ENCODE measurements at places on chromosomes 11 and 22.
A peak's percentile ranks its signal among the peaks of the same experiment; 100 is the strongest.

GRCh38 chr11:17354601-17354991 is 3.0 kb downstream of the NCR3LG1 start:
- peak; percentile 88 for DNase-seq

GRCh38 chr11:45795379-45795778 is 9.6 kb upstream of the SLC35C1 start:
- no peak for DNase-seq

DNA sequence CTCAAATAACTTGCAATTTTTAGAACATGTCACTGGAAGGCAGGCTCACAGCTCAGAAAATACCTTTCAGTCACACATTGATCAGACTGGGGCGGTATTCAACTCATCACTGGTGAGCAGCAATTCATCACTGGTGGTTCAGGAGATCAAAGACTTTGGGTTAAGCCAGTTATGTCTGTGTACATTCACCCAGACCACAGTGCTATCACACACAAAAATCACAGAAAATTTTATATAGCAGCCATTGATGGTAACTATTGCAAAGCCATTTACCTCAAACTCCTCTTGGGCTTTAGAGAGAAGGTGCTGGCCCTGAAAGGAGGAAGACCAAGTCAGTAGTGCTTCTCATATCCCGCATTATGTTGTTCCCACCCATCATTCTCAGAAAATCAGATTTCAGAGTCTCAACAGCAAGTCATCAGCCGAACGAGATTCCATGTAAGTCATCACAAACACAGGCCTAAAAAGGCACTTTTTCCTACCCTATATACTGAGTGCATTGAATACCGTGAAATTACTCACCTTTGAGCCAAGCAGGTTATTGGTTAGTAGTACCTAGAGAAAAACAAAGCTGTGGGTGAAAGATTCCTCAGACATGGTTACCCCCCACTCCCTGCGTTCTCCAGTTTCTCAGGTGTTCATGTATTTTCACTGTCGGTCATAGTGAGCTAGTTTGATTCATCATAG is 14.0 kb upstream of the WDR74 start:
- peak; percentile 45 for DNase-seq

DNA sequence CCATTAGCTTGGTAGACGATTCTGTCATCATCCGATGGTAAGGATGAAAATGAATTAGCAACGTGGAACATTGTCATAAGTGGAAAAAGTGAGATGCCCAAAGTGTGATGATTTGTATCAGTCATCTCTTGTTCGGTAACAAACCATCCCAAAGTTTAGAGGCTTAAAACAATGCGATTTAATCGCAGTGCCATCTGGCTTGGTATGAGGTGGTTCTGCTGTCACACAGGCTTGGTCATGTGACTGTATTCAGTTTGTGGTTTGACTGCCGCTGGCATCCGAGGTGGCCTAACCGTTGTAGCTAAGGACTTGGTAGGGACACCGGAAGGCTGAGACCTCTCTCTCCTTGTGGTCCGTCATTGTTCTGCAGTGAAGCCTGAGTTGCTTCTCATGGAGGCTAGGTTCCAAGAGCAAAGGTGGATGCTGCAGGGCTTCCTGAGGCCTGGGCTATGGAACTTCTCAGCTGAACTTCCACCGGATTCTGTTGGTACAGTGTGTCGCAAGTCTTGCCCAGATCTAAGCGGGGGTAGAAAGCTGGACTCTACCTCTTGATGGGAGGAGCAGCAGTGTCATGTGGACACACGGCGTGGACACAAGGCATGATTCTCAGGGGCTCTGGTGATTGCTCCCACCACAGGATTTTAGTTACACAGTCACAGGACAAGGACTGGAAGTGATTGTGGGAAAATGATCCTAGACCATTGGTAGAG is 36.3 kb downstream of the BCR start:
- no peak for DNase-seq

DNA sequence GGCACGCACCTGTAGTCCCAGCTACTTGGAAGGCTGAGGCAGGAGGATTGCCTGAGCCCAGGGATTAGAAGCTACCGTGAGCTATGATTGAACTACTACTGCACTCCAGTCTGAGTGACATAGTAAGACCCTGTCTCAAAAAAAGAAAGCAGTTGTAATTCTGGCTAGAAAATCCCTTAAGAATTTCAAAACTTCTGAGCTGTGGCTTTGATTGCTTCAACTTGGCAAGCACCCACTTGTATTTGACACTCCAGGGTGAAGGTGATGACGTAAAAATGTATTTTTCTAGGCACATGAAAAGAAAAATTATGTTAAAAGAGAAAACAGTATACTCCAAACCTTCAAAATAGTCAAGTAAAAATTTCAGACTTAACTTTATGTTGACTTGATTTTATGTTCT is 23.6 kb upstream of the ALKBH3 start:
- DNase-seq, result no peak

- DNase-seq, result peak; percentile 46
These were observed 33.4 kb downstream of the GDPD5 start for GRCh38 chr11:75492181-75492820.

GRCh38 chr22:32361257-32361656 is 3.6 kb downstream of the RFPL3 start:
- no peak for DNase-seq

DNA sequence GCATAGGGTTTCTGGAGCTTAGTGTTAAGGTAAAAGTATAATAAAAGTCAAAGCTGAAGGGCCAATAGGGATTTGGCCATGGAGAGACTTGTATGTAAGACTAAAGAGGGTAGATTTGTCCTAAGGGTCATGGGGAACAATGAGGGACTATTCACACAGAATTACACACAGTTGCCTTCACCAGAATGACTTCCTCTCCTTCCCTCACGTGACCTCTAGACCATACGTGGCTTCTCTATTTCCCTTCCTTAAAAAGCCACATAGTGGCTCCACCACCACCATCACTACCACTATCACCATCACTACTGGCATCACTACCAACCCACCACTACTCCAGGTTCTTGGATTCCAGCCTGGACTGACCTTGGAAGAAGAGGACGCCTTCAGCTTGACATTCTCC is 2.8 kb downstream of the HPX start:
- no peak for DNase-seq

DNA sequence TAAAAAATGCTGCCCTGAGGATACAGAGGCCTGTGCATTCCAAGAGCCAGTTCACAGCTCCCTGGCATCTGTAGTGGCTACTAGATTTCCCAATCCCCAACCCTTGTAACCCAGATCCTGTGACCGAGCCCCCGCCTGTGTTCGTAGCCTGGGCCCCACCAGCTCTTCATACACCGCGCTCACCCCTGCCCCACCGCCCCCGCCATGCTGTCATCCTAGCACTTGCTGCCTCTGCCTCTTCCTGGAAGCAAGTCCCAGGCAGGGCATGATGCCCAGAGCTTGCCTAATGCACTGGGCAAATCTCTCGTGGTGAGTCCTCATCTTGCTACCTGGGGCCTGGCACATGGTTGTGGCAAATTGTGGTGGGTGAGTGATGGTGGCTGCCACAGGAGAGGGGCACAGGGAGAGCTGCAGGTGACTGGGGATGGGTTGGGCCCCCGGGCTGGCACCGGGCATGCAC is 7.1 kb downstream of the MGAT3 start:
- DNase-seq, result no peak

DNA sequence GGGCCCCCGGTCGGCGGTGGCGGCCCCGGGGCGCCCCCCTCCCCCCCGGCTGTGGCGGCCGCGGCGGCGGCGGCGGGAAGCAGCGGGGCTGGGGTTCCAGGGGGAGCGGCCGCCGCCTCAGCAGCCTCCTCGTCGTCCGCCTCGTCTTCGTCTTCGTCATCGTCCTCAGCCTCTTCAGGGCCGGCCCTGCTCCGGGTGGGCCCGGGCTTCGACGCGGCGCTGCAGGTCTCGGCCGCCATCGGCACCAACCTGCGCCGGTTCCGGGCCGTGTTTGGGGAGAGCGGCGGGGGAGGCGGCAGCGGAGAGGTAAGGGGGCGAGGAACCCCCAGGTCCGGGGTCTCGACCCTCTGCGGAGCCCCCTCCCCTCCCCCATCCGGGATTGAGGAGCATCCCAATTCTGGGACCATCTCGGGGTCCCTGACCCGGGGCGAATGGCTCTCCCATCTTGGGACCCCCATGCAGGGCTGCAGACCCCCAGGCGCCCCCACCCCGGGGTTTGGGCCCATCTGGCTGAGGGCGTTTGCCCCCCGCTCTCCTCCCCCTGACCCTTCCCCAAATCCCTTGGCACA is 431 bp downstream of the KMT2A start:
- DNase-seq, result no peak

DNA sequence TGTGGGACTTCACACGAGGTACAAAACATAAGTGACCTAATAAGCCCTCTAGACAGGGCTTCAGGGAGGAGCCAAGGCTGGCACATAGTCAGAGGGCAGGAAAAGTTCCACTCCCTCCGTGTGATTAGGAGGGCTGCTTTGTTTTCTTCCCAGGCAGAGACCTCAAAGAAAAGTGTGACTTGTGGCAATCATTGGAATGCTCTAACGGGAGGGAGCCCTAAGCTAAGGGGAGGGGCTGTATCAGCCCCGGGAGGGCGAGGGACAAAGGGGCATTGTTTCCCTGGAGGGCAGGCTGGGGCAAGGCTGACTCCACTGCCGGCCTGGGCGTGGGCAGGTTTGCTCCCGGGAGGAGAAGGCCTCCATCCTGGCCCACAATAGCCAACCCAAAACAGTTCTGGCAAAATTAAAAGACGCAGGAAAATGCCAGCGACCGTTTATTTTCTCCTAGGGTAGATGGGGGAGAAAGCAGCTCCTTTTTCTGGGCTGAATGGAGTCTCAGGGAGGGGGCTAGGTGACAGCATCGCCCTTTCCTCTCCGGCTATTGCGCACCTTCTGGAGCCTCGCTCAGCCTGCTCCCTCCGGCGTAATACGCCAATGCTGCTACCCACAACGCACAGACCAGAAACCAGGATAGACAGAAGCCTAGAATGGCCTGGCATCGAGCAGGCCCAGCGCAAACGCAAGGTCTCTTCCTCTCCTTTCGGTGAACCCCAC is 60.2 kb downstream of the ENDOD1 start:
- peak; percentile 98 for DNase-seq

DNA sequence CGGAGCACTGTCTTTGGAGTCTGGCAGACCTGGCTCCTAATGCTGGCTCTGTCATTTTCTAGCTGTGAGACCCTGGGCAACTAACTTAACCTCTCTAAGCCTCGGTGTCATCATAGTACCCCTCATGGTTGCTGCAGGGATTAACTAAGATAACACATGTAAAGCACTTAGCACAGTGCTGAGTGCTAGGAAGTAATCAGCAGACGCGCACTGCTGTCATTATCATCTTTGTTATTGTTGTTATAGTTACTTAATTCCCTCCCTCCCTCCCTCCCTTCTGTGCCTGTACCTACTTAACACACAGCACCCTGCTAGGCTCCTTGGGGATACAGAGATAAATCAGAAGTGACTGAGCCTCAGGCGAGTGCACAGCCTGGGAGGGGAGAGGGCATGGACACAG is 104.7 kb upstream of the PITPNB start:
- no peak for DNase-seq

- DNase-seq, result no peak
These were observed 7.5 kb upstream of the SREBF2 start for GRCh38 chr22:41825376-41825775.

- DNase-seq, result no peak
These were observed 26.1 kb downstream of the SYT13 start for GRCh38 chr11:45260071-45260470.

- DNase-seq, result no peak
These were observed 240.2 kb downstream of the CADM1 start for GRCh38 chr11:115263799-115264656.

- no peak for DNase-seq
These were observed 152.3 kb downstream of the TMEM135 start for GRCh38 chr11:87190071-87190470.

DNA sequence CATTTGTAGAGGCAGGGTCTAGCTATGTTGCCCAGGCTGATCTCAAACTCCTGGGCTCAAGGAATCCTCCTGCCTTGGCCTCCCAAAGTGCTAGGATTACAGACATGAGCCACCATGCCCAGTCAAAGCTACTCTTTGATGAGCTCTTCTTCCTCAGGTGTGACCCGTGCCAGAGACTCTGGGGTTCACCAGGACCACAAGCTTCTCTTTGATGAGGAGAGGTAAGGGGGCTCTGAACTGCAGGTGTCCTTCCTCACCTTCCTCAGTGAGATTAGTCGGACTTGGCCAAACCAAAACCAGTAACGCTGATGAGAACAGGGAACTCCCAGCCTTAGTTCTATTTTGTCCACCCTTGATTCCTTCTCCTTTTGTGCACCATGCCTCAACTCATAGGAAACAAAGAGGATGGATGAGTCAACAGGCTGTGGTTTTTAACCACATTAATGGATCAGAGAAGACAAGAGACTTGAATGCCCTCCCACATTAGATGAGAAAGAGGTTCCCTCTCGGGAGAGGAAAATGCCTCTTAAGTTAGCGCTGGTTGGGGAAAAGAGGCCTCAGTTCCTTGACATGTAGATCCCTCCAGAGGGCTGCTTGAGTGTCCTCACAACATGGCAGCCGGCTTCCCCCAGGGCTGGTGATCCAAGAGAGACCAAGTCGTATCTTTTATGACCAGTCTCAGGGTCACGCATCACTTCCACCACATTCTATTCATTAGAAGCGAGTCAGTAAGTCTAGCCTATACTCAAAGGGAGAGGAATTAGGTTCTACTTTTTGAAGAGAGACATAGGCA is 25.7 kb upstream of the CTR9 start:
- peak; percentile 96 for DNase-seq

DNA sequence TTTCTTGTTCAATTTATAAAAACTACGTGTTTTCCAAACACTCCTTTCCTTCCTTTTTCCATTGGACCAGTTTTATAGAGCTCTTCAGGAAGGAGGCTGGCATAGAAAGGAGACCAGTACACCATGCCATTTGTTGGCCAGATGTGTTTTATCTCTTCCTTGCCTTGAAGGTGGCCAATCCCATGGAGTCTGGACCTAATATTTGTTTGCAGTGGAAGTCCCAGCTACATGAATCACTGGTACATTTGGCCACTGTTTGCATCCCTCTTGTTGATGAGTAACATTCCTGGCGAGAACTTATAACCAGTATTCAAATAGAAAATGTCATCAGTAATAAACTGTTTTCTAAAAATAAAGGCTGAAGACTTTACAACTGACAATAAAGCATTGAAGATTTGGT is 110.2 kb downstream of the ANO3 start:
- no peak for DNase-seq

GRCh38 chr22:19174106-19175025 is 4.2 kb downstream of the SLC25A1 start:
- DNase-seq, result no peak

DNA sequence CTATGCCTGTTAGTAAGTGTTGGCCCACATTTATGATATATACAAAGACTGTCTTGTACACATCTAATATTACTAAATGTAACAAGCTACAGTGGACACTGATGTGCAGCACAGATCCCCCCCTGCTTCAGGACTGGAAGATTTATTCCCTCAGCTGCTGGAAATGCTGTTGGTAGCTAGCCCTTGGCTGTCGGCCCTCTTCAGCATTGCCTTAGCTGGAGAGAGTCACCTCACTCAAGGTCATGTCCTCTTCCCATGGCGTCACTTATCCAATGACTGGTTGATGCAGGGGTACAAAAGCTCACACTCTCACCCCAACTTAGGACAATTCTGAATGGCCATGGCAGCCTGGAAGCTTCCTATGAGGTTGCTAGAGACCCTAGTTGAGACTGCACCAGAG is 312.7 kb downstream of the SOX6 start:
- DNase-seq, result no peak

GRCh38 chr11:112336356-112336886 is 75.8 kb upstream of the PLET1 start:
- no peak for DNase-seq

All from SW480 (cell line).